ENCODE measurements at places on chromosomes 16 and 17.

- DNase-seq: no peak
Observed at GRCh38 chr17:72336026-72336803, 215.4 kb downstream of the SOX9 start.

- no peak for DNase-seq
Observed at GRCh38 chr16:84137769-84138357, 7.1 kb downstream of the HSDL1 start.

DNA sequence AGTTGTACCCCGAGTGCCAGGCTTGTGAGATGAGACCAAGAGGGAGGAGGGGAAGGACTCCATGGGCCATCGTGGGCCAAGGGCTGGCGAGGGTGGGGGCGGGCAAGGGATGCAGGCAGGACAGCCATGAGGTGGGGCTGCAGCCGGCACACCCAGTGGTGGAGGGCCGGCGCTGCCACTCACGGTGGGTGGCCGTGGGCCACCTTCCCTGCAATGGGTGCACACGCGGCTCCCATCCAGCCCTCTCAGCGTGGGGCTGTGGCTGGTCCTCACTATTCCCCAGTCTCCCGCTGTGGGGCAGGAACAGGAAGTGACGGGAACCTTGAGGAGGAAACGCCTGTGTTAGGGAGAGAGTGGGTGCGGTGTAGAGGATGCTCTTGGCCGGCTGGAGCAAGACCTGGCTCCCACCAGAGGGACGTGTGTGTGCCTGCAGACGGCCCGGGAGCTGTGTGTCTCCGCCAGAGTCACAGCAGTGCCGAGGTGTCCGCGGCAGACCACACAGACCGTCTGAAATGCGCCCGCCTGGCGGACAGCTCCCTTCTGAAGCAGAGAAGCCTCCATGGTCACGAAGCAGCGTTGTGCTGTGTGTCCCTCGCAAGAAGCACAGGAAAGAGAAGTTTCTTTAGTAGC is 23.6 kb downstream of the CIBAR2 start:
- DNase-seq: no peak

GRCh38 chr17:16351831-16352230 is 1.4 kb downstream of the CENPV start:
- DNase-seq: no peak

DNA sequence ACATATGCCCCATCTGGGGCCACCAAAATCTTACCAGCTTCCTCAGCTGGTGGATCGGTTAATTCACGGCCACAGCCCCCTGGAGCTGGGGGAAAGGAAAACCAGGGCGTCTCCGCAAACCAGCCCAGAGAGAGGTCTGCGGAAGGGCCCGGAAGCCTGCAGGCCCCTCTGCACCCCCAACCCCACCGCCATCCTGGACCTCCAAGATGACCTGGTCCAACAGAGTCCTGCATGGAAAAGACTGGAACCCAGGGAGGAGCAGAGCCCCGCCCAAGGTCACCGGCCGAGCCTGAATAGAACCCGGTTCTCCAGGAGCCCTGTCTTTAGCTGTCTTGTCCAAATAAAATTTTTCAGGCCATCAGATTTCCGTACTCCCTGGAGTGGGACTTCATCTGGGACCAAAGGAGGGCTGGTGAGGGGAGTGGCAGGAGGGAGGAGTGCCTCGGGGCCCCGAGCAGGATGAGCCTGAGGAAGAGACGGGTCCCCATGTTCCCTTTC is 37.4 kb upstream of the NDRG4 start:
- no peak for DNase-seq

- DNase-seq: no peak
Observed at GRCh38 chr17:65227637-65228036, 90.5 kb downstream of the RGS9 start.

DNA sequence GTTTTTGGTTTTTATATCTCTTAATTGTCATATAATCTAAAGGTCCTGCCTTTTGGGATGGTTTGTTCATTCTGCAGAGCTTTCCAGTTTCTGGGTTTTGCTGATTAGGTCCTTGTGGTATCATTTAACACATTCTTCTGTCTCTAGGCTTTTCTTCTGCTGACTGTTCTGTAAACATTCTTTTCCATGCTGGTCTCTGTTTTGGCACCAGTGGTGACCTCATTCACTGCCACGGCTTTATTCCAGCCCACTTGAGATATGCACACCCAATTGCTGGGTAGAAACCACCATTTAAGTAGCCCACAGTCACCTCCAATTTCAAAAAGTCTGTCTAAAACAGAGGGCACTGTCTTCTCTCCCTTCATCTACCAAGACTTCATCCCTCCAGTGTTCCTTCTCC is 31.1 kb upstream of the COX10 start:
- DNase-seq: no peak

DNA sequence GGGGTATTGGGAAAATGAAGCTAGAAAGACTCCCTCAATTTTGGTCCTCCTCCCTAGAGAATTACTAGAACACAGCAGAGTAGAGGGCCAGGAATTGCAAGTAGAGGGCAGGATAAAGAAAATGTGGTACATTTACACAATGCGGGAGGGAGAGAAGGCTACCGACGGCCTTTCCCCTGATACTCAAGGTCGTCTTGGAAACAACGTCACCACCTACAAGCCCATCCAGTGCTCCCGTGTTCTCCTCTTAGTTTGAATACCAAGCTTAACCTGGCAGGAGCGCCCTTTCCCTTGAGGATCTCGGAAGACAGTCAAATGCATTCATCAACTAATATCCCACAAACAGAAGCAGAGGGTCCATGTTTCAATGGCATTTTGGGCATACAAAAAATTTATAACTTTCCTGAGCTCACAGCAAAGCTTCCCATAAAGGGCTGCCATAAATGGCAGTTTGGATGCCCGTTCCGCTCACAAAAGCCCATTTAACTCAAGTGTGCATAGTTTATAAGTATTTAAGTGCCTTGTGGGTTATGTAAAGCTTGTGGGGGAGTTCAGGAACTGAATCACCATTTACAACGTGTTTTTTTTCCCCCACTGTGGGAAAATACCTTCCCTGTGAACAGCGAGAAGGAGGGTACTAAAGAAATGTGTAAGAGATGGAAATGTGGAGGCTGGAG is 414.6 kb downstream of the SLC39A11 start:
- DNase-seq: no peak

DNA sequence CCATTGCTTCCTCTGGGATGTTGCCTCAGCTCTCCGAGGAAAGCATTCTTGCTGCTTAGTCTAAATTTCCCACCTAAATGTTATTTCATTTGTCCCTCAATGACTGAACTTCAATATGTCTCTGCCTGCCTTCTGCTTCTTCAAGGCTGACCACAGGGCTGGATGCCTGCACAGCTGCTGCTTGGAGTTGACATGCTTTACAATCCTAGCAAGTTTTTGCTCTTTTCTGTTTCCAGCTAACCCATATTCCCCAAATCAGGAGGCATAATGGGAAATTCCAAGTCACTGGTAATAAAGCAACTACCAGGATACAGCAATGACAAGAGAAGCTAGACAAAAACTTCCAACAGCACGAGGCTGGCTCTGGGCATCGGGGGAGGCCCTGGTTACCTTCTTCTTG is 48.9 kb downstream of the GTF3C1 start:
- DNase-seq: no peak

DNA sequence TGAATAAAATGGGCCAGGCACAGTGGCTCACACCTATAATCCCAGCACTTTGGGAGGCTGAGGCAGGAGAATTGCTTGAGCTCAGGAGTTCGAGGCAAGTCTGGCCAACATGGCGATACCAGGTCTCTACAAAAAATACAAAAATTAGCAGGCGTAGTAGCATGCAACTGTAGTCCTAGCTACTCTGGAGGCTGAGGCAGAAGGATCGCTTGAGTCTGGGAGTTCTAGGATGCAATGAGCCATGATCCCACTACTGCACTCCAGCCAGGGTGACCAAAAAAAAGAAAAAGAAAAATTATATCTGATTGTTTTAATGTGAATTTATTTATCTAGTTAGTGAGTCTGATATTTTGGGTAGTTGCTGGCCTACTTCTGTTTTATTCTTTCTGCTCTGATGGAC is 7.0 kb downstream of the IL34 start:
- DNase-seq: no peak

DNA sequence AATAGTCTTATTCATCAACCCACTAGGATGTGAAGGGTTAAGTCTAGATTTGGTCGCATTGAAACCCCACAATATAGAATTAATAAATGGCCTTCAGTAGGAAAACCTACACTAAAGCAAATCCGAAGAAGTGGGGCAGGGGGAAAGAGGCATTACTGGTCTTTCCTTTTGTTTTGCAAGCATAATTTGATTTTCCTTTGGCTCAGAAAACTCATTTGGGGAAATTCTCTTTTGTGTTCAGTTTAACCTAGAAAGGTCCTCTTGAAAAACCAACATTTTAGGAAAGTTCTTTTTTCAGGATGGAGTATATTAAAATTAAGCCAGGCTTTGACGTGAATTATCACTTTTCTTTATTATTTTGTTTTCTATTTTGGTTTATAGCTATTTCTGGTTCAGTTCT is 31.7 kb downstream of the ERCC4 start:
- no peak for DNase-seq

DNA sequence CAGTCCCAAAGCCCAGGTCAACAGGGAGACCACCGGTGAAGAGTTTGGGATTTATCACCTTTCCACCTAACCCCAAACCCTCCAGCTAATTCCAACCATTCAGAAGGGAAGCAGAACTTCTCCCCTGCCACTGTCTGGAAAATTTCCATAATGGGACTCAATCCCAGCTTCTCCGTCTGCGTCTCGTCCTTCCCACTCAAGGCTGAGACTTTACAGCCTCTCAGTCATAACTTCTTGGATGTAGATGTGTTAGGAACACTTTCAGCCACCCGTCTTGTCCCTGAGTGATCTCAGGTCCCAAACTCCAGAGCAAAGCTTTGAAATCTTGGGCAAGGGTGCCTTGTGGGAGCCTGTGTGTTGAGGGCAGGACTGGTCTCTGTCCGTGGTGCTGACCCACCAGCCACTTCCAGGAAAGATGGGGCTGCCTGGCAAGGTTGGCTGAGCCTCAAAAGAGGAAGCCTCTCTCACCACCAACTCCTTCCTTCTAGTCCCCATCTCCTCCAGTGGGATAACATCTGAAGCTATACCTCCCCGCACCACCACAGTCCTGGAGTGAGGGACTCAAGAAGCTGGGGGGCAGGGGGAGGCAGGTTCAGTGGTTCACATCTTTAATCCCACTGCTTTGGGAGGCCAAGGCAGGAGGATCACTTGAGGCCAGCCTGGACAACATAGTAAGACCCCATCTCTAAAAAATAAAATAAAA is 9.3 kb downstream of the GAS2L2 start:
- no peak for DNase-seq

GRCh38 chr16:3841729-3842508 is 38.6 kb downstream of the CREBBP start:
- no peak for DNase-seq

- no peak for DNase-seq
Observed at GRCh38 chr17:42422958-42423712, at the start of gene CAVIN1. Gene CAVIN1, minus strand, starts transcription at chr17:42423256. Its CDS starts 159 bp downstream, at chr17:42423097.
